ENCODE measurements at places on chromosomes 4 and X.

GRCh38 chrX:152844256-152844655, 13.4 kb downstream of the NSDHL start:
- DNase-seq, result no peak

- no peak for DNase-seq
Observed at GRCh38 chr4:93018806-93019205, 715.0 kb downstream of the GRID2 start.

- DNase-seq, result no peak
Observed at GRCh38 chr4:186953599-186954260, 230.1 kb upstream of the FAT1 start.

DNA sequence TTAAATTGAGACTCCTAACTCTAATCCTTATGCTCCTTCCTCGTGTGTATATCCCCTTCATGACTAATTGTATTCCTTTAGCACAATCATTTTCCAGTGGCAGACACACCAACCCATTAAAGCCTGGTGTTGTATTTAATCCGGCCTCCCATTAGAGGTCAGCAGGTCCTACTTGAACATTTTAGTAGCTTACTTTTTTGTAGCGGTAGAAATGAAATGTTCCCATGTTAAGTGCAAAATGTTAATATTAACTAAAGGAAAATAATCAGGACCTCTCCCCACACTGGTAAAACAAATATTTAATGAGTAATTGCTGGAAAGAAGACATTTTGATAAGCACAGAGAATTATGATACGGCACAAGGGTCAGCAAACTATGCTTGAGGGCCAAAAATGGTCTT, 3.4 kb downstream of the RAB33B start:
- no peak for DNase-seq

- DNase-seq, result no peak
Observed at GRCh38 chr4:14177987-14178386, 550.5 kb upstream of the BOD1L1 start.

DNA sequence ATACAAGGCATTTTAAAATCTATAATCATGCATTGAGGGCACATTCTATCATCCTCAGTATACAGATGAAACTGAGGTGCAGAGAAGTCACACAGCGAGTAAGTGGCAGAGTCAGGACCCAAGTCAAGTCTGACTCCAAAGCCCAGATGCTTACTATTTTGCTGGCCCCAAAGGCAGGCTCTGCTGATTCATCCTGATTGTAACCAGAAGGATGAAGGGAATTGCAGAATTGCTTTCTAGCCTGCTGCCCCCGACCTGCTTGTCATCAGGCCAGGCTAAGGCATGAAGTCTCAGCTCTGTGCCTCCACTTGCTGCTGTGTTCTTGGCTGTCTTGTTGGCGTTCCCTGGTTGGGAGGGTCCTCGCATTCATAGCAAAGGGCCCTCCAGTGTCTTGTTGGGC, 62.7 kb downstream of the SLC9A6 start:
- no peak for DNase-seq

DNA sequence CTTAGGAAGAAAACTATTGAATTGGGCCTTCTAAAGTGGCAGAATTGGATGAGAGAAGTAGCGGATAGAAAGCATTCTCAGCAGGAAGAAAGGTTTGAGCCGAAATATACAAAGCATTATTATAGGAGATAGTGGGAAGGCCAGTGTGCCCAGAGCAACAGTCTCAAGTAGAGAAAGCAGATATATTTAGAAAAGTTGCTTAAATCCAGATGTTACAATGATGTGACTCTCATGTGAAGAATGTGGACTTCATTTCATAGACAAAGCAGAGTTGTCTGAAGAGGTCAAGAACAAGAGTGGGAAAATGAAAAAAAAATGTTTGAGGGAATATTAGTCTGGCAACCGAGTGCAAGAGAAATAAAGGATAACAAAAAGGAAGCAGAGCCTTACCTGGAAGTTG, 66.9 kb downstream of the SYNPO2 start:
- no peak for DNase-seq

DNA sequence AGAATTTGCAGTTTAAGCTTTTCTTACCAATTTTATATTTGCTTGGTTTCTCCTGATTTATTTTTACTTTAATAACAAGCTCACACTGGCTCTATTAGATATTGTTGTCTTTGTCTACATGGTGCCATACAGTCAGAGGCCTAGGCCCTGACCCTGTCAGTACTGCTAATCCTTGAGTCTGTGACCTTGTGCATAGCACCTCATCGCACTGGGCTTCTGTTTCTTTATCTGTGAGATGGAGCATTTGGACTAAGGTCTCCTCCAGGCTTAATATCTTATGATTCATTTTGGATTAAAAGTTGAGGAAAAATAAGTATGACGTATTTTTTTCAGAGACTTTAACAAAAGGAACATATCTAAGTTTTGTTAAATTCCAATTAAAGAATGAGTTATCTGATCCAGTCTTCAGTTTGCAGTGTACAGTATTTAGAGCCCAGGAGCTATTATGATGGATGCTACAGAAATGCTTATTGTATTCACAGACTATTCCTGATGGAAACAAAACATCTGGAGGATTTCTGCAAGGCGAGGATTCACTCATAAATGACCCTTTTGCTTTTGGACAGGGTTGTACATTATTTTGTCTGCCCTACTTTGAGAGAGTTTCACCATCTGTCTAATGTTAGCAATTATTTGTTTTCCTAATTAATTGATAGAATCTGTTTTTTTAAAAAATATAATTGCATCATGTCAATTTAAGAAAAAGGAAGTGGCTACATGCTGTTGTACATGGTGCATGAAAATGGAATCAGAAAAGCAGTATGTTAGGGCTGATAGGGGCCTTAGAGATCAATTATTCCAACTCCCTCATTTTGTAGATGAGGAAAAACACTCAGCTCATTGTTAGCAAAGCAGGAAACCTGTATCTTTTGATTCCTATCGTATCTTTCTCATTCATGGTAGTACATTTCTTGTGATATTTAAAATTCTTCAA, 203.6 kb downstream of the BANK1 start:
- no peak for DNase-seq

- no peak for DNase-seq
Observed at GRCh38 chr4:52249581-52249980, 198.5 kb downstream of the SPATA18 start.

GRCh38 chr4:119865389-119865788, 201.3 kb downstream of the MAD2L1 start:
- DNase-seq, result no peak

- DNase-seq, result no peak
Observed at GRCh38 chr4:156779042-156779441, 192.6 kb downstream of the PDGFC start.
